ENCODE measurements at places on chromosomes 1 and 21. TPM values are rescaled to one million over a fixed set of nuclear protein-coding genes. Genes with fewer than 3 reads are reported as not detected.

Gene LGR6
- total RNA-seq, result not detected

Gene BPNT1
- total RNA-seq, result 18.1 TPM

Gene SLC22A15
- total RNA-seq, result 14.5 TPM

Gene TFF2
- not detected for total RNA-seq
